ENCODE measurements at places on chromosomes 2 and 18.

DNA sequence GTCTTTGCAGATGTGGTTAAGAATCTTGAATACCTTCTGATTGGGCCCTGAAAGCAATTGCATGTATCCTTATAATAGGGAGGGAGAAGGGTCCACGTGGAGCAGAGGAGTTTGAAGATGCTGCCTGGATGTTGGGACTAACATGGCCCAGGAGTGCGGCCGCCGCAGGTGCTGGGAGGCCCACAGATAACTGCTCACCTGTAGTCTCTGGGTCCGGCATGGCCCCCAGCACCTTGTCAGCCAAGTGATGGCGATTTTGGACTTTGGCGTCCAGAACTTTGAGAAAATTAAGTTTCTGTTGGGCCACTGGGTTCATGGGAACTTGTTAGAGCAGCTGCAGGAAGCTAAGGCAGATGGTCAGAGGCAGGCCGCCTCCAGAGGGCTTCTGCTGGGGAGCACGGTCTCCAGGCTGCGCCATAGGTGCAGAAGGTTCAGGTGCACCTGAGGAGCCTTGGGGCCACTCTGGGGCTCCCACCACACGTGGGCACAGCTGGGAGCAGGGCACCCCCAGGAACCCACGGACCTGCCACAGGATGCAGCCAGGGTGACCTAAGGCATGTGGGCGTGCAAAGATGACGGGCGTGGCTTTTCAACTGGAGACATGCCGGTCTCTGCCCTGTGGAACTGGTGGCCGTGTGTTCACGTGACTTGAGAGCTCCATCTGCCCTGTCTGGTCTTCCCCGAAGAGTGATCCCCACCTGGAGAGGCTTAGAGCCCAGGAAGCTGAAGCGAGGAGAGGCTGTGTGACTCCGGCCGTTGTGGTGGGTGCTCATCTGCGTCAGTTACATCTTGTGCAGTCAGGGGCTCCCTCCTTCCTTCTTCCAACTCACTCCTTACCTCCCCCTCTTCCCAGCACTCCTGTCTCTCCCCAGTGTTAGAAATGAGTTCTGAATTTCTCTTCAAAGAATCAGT lies 277.3 kb downstream of the AGAP1 start:
- no peak for DNase-seq

- no peak for DNase-seq
Measured at GRCh38 chr2:59502981-59503380, 1050.5 kb downstream of the BCL11A start.

GRCh38 chr2:23925702-23926289 lies 1.1 kb downstream of the ATAD2B start:
- peak; percentile 70 for DNase-seq

GRCh38 chr2:27182346-27182745 lies 29.5 kb upstream of the ATRAID start:
- no peak for DNase-seq
